Fibroblast of skin of back (primary cell): ENCODE measurements at places on chromosomes 1 and 21.

GRCh38 chr1:37303884-37304574, 170.4 kb upstream of the ZC3H12A start:
- no peak for DNase-seq

DNA sequence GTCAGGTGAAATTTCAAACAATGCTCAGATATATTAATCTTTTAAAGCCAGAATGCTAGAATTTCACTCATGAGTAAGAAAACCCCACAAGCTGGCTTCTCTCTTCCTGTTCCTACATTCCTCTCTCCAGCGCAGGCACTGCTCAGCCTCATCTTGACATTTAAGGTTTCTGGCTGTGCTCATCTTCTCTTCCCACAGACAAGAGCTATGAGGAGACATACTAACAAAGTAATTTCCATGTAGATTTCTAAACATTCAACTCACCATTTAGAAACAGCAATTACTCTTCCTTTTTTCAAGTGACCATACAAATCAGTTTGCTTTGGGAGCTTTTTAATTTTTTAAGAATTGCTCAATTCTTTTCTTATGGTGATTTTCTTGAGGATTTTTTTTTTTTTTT, 7.8 kb upstream of the LRRC8D start:
- peak; percentile 15 for DNase-seq

DNA sequence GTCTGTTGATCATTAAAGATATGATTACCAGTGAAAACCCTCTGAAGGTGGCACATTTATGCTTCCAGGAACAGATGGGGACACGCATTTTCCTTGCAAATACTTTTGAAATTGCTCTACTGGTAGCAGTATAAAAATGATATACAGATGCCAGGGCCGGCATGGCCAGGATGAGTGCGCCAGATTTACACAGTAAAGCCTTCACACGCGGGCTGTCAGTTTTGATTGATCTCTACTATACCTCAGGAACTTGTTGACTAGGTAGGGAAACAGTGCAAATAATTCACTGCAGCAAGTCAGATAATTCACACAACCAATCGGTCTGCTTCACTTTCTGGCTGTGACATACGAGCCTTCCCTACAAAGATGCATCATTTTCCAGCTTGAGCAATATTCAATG, 123.2 kb upstream of the BARHL2 start:
- DNase-seq: no peak

DNA sequence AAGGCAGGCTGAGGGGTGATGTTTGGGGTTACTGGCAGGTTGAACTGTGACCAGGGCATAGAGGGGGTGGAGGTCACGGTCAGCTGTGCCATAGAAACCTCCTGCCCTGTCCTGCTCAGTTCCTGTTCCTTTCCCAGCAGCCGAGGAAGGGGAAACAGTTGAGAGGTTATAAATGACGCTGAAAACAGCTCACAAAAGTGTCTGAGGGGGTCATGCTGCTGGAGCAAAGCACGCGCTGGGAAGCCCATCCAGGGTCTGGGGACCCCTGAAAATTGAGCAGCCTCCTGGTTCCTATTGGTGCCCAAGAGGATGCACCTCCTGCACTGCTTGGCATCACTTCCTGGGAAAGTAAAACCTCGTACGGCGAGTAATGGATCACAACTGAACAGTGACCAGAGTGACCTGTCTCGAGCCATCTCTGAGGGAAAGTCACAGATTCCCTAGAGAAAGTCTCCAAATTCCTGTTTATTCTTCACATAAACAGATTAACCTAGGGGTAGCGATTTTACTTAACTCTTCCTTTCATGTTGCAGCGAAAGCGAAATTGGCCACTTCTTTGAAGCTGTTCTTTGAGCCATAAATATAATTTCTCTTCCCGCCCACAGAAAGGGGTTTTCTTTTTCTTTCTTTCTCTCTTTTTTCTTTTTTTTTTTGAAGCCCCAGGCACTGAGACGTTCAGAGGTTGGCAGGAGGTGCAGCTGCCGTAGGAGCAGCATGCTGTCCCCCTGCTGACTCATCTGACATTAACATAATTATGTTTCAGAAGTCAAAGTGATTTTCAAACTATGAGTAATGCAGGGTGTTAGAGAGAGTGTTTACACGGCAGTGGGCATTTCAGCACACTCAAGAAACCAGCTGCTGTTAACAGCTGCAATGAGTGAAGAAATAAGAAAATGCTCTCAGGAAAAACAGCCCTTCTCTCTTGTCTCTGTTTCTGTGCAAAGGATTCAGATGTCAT, 41.8 kb upstream of the ATF3 start:
- DNase-seq: peak; percentile 76

DNA sequence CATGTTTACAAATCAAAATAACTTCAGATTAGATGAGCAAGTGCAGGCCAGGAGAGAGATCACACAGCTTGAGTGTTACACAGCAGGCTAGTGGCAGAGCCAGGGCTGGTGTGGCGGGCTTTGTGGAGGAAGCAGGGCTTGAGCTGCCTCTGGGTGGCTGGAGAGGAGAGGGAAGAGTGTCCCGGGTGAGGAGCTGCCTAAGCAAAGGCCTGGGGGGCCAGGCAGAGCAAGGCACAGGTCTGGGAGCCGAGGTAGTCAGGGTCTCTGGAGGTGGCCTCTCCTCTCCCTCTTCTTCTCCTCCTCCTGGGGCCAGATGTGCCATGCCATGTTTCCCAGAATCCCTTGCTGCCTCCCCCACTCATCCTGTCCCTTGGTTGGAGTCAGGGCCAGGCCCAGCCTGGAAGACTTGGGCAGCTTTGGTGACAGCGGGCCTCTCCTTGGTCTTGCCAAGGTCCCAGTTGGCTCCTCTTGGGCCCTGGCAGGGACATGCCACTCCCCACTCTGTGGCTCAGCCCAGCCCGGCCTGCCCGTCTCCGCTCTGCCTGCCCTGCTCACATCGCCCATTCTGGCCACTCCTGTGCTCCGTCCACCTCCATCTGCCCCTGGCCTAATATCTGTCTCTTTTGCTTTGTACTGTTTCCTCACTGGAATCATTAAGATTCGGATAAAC, 70.3 kb downstream of the PTPRU start:
- no peak for DNase-seq

DNA sequence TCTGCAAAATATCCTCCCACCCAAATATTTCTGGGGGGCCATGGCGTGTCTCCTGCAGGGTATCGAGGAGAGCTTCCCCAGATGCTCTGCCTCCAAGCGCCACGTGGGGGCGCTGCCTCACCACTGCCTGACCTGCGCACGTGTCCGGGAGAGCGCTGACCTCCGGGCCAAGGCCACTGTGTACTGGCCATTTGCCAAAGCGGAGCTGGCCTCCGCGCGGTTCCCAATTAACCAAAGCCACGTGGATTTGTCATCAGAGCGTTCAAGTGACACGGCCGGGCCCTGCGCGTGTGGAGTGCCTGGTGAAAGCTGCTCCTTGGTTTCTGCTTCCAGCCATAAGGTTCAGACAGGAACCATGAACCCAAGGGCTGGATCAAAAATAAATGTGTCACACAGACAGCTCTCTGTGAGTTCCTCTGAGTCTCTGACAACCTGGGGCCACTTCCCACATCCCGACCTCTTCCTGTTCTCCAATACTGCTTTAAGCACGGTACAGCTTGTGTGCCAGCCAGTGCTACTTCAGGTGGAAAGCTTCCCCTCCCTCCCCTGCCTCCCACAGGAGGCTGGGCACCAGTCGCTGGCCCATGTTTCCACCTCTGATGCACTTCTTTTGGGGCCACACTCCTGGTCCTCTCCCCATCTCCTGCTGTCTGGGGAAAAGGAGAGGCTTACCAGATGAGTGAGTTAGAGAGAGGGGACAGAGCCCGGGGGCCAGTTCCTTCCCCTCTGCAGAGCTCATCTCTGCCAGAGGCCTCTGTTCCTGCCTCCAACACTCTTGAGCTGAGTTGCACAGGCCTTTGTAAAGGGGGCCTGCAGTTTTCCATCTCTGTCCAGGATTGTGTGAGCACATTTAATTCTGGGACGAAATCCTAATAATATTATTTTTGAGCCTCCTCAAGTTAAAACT, 26.1 kb downstream of the ZP4 start:
- DNase-seq: peak; percentile 37

- DNase-seq: peak; percentile 73
Measured at GRCh38 chr1:3275471-3276340, 178.8 kb upstream of the ARHGEF16 start.

- peak; percentile 11 for DNase-seq
Measured at GRCh38 chr1:110672001-110672752, 2.6 kb downstream of the KCNA3 start.

DNA sequence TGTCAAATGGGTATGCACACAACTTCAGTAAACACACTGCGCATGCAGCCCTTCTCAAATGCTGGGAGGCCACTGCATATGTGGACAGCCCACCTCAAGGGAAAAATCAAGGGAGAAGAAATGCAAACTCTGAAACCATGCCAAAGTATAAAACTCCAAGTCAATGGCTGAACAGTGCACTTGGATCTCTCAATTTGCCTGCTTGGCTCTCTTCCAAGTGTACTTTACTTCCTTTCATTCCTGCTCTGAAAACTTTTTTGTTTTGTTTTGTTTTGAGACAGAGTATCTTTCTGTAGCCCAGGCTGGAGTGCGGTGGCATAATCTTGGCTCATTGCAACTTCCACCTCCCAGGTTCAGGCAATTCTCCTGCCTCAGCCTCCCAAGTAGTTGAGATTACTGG, 18.8 kb upstream of the COP1 start:
- no peak for DNase-seq

DNA sequence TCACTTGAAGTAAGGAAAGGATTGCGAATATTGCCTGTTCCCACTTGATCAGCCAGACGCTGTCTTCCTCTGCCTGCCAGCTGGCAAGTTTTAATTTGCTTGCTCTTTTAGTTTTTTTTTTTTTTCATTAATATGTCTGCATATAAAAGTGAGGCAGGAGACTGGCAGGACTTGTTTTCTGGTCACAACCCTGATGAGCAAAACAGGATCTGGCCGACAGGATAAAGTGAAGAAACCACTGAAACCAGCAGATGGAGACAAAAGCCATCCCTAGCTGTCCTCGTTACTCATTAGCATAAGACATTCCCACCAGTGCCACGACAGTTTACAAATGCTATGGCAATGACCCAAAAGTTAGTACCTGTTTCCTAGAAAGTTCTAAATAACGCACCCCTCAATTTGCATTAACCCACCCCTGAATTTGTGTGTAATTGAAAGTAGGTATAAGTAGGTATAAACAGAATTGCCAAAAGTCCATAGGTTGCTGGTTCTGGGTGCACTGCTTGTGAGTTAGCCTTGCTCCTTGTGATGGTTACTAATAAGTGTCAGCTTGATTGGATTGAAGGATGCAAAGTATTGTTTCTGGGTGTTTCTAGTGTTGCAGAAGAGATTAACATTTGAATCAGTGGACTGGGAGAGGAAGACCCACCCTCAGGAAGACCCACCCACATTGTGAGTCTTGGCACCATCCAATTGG, 60.8 kb downstream of the ZNF684 start:
- peak; percentile 15 for DNase-seq

DNA sequence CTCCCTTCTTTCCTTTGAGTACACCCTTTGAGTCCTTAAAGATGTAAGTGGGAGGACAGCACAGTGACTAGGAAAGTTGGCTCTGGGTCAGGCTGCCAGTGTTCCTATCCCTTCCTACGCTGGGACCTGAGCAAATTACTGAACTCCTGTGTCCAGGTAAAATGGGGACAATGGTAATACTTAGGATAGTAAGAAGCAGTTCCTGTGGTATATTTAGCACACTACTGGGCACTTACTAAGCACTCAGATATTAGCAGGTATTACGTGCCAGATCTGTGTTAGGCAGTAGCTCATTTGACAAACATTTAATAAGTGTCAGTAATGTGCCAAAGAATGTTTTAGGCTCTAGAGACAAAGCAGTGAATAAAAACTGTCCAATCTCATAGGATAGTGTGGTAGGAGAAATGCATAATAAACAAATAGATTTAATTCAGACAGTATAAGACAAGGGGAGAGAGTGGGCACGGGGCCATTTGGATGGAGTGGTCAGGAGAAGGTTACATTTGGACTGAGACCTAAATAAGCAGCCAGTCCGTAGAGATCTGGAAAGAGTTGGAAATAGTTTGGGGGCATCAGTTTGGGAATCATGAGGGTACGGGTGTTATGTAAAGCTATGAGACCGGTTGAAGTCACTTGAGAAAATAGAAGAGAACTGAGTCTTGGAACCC, 26.2 kb upstream of the ZFP69B start:
- DNase-seq: no peak

DNA sequence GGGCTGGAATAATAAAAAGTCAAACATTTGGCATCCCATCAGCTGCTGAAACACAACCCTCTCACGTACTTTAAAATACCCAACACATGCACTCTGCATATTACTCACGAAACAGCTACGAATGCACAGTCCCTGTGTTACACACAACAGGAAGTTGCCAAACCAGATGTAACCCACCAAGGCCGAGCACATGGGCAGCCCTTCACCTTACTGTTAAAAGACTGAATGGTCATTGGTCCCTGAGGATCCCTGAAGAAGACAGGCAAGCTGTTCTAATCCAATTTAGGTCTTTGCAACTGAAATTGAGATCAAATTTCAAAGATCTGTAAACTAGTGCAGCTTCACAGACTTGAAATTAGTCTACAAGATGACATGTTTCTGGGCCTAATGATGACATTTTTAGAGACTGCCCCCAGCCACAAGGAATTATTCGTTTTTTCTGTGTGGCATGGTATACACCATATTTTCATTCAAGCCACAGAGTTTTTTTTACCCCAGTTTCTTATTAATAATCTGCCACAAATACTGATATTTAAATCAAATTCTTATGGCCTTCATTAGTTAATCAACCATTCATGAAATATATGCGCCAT, 25.6 kb upstream of the IER5 start:
- peak; percentile 48 for DNase-seq

DNA sequence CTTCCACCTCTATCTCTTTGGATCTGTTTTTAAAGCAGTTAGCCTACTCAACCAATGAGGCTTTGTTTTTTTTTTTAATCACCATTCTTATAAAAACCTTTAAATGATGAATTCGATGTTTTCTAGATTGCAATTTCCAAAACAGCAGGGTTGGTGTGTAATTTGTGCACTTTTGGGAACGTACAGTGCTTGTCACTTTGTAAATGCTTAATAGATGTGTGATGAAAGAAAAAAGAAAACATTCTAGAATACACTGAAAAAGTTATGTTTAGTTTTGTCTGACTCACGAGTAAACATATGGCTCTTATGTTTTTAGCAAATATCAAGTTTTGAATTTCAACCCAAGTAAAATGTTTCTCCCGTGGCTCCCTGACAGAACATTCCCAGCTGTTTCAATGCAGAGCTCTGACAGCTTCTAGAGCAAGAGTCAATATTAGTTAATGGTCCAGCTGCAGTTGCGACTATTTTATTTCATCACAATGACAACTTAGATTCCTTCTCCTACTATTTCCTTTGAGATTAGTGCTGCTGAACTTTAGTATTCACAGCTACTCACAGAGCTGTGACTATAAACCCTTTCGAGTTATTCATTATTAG, 362.5 kb upstream of the ADAMTS5 start:
- peak; percentile 48 for DNase-seq
